ENCODE measurements at places on chromosomes 4 and X.

DNA sequence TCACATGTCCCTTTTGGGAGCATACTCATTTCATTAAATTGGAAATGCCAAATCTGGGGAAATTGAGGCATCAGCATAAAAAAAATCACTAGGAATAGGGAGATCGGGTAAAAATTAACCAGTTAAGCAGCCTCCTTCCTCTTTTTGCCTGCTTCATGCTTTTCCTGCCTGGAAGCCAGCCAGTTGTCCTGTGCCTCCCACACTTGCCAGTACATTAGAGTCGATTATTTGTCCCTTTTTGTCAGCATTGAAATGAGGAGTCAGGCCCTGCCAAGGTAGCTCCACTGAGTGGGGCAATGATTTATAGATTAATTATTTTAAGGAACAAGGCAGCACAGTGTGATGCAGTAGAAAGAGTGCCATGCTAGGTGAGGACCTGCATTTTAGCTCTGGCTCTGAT is 55.3 kb downstream of the SH2D1A start:
- no peak for DNase-seq

DNA sequence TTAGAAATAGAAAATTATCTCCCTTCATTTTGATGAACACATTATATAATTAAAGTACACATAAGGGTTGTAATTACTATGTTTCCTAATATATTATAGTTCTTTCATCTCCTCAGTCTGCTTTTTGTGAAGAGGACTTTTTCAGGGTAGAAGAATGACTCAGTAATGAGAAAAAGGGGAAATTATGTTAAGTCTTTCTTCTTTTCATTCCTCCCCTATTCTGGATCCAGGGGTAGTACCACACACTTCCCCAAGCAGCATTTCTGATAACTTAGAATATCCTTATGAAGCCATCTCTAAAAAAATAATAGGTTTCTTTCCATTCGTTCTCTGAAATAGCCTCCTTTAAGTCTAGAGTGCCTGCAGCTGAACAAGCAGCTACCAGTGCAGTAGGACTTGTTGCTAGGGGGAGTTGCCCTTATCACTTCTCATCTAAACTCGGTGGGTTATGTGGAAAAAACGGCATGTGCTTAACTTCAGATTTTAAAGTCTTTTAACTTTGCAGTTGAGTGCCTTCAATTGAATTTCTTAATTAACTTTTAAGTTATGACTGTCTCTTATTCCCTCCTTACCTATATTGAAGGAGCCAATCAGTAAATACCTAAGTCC is 184.8 kb downstream of the ARHGAP24 start:
- DNase-seq = no peak

DNA sequence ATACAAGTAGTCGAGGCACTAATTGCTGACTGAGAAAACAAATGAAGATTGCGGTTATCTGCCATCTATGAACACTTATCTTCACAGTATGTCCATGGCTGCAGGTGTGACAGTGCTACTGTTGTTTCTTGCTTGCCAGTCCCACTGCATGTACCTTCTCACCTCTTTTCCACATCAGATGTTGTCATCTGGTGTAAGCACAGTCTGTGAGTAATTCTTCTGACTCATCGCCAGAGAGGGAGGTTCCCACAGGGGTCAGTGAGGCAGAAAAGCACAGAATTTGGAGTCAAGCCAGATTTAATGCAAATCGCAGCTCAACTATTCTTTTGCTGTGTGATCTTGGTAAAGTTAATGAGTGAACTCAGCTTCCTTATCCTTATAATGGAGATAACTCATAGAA is 144.4 kb downstream of the GLRA2 start:
- DNase-seq = peak; percentile 33

DNA sequence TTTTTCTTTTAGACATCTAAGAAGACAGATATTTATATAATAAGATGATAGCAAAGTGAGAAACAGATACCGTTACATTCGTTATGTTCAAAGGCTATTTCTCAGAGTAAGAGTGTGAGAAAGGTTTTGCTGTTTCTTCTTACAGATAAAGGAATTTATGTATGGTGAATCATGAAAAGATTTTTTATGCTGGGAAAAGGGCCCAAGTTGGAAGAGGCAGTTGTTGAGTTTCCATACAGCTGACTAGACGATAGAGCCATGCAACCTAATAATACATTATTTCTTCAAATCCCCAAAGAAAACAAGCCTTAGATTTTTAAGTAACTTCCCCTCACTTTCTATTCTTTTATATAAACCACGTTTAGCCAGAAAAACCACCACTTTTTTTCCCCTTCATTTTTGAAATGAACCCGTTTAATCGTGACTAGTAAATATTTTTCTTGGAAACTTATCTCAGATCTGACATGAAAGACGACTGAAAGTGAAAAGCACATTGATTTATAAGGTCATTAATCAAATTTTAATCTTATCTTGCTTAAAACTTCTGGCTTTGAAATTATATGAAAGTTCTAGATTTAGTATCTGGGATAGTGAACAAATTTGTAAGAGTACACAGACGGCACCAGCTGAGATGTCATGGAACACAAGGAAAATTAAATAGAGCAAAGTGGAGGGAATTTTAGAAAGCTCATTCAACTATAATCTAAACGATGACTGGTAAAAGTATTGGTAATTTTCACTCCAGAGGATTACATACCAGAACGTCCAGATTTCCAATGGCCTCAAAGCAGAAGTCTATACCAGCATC is 10.9 kb downstream of the ADH6 start:
- no peak for DNase-seq

DNA sequence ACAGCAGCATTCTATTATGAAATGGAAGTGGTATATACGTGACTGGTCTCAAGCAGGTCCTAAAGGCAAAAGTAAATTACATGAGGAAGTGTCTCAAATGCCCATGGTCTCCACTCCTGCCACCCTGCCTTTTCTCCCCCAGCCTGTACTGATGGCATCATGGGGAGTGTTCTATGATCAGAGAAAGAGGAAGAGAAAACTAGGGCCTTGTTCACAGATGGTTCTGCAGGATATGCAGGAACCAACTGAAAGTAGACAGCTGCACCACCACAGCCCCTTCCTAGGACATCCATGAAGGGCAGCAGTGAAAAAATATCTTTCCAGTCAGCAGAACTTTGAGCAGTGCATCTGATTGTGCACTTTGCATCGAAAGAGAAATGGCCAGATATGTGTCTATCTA is 901.5 kb downstream of the ARAP2 start:
- no peak for DNase-seq

- no peak for DNase-seq
Measured at GRCh38 chr4:178577933-178578332, 1135.7 kb upstream of the AGA start.

DNA sequence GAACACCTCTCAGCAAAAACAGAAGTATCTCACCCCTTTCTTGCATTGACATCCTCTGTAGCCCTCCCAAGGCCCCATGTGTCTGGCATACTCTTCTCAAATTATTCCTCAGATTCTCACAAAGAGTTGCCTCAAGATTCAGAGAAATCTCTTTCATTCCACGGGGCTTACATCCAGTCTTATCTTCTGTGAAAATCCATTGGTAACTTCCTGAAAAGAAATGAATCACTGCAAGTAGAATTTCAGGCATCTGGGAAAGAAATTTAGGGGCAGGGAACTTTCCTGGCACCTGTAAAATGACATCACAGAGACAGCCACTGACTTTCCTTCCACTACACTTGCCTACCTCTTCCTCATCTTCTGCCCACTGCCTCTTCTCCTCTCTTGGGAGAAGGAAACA is 182.5 kb upstream of the ARHGEF9 start:
- no peak for DNase-seq

GRCh38 chr4:73721435-73721834 is 18.9 kb upstream of the CXCL8 start:
- DNase-seq = no peak

GRCh38 chr4:22458098-22458497 is 57.8 kb downstream of the ADGRA3 start:
- no peak for DNase-seq

DNA sequence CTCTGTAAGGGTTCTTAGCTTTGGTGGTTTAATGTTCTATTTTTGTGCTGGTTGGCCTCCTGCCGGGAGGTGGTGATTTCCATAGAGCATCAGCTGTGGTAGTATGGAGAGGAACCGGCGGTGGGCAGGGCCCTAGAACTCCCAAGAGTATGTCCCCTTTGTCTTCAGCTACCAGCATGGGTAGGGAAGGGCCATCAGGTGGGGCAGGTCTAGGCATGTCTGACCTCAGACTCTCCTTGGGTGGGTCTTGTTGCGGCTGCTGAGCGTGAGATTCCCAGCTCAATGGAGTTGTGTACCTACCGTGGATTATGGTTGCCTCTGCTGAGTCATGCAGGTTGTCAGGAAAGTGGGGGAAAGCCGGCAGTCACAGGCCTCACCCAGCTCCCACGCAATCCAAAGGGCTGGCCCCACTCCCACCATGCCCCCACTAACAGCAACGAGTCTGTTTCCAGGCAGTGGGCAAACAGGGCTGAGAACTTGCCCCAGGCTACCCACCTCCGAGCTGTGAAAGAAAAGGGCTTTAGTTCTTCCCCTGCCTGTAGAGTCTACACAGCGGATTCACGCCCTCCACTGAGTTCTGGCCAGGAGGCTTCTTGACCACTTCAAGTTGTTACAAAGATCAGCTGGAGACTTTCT is 235.9 kb downstream of the RPA4 start:
- no peak for DNase-seq

- DNase-seq = no peak
Measured at GRCh38 chrX:71171110-71171801, 26.6 kb downstream of the NLGN3 start.

GRCh38 chrX:7574325-7574724 is 268.6 kb upstream of the VCX start:
- no peak for DNase-seq

- DNase-seq = no peak
Measured at GRCh38 chr4:80008971-80009370, 64.1 kb downstream of the ANTXR2 start.

DNA sequence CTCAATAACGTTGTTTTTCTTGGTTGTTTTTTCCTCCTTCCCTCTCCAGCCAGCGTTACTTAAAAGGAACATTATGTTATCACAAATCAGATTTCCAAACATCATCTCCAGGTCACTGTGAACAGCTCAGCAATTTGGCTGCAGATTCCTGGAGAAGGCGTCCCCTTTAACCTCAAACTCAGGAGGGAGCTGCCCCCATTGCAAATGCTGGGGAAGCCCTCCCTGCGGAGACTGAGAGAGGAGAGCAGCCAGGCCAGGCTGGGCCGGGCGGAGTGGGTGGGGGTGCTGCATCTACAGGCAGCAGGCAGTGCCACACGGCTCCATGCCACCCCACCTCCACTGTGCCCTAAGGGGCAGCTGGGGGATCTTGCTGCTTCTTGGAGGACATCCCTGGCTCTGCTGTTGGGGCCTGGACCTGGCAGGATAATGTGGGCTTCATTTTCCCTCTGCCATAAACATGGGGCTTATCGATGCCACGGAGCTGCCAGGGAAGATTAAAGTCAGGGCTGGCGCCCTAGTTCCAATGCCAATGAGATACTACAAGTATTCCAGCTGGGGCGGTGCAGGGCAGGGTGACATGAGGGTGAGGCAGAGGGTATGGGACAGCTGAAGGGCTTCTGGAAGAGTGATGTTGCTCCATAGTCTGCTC is 148.8 kb downstream of the PJA1 start:
- DNase-seq = peak; percentile 9

GRCh38 chr4:152164561-152164960 is 371.3 kb downstream of the FBXW7 start:
- DNase-seq = no peak

DNA sequence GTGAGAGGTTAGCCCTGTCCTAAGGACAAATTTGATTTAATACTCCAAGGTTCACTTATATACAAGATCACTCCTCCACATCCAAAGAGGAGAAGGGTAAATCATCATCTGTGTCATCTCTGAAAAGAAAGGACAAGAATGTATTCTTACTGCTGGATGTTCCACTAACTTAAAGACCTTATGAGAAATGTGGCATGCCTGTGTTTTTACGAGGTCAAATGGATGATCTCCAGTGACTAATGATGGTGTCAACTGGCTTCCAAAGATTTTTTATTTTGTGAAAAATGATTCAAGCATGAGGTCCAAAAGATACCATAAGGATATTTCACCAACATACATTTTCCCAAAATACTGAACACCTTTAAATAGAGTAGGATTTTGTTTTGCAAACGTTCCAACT is 143.4 kb downstream of the PTCHD1 start:
- no peak for DNase-seq

DNA sequence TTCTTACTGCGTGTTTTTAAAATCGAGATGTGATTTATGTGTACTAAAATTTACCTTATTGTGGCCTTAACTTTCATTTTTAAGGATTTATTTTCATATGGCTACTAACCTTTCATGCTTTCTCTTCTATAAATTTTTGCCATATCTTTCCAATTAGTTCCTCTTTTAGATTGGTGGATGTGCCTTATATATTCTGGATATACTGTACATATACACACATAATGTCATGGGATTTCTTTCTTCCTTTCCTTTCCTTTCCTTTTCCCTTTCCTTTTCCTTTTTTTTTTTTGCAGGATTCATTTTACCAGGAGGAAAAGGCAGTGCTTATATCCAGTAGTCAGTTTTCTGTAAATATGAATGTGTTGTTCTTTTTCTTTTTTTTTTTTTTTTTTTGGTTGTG is 37.2 kb downstream of the FHIP1A start:
- DNase-seq = no peak

DNA sequence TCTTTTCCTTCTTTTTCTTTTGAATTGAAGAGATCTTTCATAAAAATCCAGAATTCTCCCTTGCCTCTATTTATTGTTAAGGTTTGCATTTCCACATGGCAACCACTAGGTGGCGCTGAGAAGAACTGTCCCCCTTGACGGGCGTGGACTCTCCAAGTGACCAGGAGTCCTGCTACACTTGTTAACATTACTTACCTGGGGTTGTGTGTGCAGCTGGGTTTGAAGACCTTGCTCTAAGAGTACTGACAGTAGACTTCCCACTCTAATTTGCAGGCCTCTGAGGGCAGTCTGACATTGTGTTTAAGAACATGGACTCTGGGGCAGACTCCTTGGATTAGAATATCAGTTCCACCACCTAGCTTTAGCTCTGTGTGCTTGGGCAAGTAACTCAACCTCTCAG is 52.8 kb downstream of the GPRIN3 start:
- DNase-seq = peak; percentile 40

GRCh38 chr4:42750091-42750490 is 93.2 kb upstream of the ATP8A1 start:
- DNase-seq = no peak

DNA sequence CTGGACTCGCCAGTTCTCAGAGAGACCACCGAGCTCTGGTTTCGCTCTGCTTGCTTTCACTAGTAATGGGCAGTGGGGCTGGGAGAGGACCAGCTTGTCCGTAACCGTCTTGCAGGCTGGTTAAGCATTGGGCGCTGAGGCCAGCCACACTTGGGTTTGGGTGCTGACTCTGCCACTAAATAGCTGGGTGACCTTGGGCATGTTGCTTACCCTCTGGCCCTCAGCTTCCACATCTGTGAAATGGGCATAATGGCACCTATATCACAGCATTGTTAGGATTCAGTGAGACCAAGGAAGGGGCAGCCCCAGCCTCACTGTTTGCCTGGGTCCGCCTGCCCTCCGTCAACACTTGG is 43.5 kb downstream of the EVC start:
- DNase-seq = no peak
